Activated CD8-positive, alpha-beta memory T cell treated with anti-CD3 and anti-CD28 coated beads for 4 hours (primary cell): ENCODE measurements at places on chromosomes 16 and 17.

GRCh38 chr16:25464058-25464457 is 206.4 kb upstream of the ZKSCAN2 start:
- no peak for DNase-seq

DNA sequence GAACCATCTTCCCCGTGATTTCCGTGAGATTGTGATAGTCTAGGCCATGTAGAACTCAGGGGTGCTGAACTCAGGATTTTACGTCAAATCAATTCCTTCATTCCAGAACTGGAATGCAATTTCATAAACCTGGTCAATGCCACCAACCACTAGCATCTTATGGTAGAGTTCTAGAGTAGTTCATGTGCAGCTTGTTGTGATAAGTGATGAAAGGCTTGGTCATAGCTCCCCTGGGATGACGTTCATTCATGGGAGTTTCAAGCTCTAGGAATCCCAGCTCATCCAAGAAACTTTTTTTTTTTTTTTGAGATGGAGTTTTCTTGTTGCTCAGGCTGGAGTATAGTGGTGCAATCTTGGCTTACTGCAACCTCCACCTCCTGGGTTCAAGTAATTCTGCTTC is 3.7 kb upstream of the DPEP2 start:
- DNase-seq, result no peak

DNA sequence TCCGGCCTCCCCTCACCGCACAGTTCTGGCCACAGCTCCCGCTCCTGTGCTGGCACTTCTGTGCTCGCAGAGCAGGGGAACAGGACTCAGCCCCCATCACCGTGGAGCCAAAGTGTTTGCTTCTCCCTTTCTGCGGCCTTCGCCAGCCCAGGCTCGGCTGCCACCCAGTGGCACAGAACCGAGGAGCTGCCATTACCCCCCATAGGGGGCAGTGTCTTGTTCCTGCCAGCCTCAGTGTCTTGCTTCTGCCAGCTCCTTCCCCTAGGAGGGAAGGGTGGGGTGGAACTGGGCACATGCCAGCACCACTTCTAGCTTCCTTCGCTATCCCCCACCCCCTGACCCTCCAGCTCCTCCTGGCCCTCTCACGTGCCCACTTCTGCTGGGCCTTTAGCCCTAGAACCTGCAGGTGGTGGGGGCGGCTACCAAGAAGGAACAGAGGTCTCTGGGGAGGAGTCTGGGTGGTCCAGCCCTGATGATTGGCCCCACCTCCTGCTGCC is 645 bp upstream of the ELMO3 start:
- no peak for DNase-seq

DNA sequence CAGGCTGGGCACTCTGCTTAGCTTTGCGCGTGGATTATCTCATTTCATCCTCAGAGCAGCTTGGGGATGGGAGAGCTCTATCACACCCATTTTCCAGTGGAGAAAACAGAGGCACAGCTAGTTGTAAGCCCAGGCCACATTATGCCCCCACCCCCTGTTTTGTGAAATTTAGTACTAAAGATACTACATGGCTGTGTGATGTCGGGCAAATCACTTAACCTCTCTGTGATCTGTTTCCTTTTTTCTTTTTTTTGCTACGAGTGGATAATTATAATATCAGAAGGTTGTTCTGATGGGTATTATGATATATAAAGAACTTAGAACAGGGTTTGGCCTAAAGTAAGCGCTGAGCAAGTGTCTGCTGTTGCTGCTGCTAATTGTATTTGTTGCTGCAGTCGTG is 41.6 kb downstream of the ABAT start:
- no peak for DNase-seq

DNA sequence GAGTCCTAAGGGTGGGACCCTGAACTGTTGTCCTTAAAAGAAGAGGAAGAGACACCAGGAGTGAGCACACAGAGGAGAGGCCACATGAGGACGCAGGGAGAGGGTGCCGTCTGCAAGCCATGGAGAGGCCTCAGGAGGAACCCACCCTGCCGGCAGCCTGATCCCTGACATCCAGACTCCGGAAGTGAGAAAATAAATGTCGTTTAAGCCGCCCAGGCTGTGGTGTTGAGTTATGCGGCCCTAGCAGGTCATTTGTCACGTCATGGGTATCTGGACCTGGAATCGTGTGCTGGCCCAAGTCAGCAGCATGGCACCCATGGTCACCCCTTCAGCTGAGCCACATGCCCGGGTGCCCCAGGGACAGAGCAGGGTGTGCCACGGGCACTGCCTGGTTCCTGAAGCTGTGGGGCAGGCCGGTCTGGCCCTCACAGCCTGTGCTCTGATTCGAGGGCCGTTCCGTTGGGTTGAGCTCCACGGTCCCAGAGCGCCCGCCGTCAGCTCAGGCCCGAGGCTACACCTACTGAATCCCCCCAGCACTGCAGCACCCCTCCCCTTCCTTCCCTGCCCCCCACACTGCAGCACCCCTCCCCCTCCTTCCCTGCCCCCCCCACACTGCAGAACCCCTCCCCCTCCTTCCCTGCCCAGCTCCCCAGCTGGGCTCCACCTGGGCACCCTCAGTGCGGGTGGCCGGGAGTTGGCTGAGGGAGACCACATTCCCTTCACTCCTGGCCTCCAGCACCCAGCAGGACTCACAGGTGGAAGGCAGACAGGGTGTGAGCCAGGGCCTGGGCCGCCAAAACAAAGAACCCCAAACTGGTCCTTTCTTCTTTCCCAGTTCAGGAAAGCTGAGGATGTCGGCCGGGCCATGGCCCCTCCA is 2.7 kb upstream of the CCDC57 start:
- DNase-seq, result no peak

GRCh38 chr17:49079840-49080663 is 52.5 kb upstream of the B4GALNT2 start:
- no peak for DNase-seq

DNA sequence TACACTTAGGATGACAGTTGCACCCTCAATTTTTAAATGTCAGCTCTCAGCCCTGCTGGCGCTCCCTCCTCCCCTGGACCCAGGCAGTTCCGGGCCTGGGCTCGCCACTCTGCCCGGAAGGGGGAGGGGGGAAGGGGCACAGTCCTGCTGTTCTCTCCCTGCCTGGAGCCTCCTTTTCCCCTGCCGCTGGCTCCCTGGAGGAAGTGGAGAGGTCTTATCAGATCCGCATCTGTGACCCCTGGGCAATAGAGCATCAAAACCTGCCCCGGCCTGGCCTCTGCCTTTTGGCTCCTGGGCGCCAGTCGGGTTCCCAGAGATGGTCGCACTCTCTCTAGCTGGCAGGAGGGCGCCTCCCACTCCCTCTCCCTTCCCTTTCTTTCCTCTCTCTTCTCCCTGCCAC is 149.3 kb downstream of the IRF8 start:
- DNase-seq, result no peak

GRCh38 chr17:27888945-27889344 is 4.2 kb downstream of the LYRM9 start:
- no peak for DNase-seq

DNA sequence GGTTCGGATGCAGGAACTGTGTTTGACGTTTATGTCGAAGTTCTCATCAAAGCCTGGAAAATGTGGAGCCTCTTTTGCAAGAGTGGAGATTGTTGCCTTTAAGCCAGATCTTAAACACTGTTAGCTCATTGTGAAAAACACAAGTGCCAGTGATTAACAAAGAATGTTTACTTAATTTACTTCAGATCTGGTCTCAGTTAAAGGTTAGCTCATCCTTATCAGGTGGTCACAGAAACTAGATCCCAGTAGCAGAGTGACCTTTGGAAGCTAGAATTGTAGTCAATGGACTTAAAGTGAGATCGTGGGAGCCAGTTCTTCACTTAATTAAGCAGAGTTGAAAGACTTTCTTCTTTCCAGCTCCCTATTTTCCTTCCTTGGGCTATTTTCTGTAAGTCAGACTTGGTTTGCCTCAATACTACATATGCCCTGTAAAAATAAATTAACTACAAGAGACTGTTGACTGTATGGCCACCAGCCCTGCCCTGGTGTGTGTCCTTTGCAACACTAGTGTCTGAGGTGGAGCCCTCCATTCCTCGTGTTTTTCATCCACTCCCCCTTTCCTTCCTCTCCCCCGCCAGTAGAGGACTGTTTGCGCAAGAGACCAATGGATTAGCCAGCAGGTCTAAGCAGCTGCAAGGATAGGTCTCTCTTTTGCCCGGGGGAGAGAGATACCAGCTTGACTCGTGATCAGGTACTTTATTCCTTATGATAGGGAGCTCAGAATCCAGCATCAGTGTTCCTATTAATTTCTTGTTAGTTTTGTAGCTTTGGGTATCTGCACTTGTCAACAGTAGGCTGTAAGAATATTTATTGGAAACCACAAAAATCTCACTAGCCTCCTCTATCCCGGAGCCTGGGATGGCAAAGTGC is 20.2 kb downstream of the FBXO39 start:
- DNase-seq, result no peak

DNA sequence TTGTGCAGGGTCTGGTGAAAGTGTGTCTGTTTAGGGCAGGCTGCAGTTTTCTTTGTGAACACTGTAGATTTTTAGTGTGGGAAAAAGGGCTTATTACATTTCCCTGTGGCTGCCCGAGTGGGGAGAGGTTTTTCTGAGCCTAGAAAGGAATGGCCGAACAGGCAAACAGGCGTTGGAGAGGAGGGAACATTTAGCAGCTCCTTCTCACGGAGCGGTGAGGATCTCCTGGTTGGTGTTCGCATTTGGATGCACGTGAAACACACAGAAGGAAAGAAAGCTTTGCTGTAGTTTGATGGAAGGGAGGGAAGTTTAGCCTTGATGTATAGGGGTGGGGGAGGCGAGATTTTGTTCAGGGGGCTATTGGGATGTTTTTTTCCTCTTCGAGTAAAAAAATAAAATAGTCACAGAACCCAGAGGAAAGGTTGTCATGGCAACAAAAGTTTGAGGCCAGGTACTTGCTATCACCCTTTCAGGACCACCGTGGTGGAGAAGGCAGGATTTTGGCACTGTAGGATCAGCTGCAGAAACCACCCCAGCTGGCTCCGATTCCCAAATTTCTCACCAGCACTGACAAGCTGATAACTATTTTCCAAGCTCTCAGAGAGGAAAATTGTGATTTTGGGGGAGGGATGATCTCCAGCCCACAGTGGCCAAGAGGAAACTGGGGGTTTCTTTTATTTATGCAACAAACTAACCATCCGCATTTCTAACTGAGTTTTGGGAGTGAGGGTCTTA is 3.5 kb downstream of the GSG1L start:
- no peak for DNase-seq

GRCh38 chr17:75625813-75626486 is 7.3 kb upstream of the SMIM5 start:
- no peak for DNase-seq

DNA sequence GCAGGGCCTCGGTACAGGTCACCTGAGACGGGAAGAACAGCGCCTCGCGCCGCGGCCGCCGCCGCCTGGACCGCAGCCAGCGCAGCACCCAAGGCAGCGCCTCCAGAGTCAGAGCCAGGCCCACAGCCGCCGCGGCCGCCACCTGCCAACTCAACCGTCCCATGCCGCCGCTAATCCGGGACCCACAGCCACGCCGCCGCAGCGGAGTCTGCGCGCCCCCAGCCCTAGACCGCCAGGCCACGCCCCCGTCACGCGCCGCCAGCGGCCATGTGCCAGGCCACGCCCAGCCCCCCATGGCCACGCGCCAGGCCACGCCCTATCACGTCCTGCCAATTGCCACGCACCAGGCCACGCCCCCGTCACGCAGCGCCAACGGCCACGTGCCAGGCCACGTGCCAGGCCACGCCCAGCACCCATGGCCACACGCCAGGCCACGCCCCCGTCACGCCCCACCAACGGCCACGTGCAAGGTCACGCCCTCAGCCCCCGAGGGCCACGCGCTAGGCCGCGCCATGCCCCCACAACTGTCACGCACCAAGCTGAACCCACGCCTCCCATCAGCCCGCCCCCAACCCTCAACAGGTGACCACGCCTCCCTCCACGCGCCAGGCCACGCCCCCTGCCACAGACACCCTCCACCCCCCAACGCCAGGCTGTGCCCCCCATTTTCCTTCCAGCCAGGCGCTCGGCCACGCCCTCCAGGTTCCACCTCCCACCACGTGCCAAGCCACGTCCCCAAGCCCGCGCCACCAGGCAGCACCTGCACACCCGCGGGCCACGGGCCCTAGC is at the start of gene PLD6:
Gene PLD6 (minus strand): TSS at position 210 of the 789 bp plus-strand sequence. CDS start 47 bp downstream, at position 163.
- peak; percentile 84 for DNase-seq

DNA sequence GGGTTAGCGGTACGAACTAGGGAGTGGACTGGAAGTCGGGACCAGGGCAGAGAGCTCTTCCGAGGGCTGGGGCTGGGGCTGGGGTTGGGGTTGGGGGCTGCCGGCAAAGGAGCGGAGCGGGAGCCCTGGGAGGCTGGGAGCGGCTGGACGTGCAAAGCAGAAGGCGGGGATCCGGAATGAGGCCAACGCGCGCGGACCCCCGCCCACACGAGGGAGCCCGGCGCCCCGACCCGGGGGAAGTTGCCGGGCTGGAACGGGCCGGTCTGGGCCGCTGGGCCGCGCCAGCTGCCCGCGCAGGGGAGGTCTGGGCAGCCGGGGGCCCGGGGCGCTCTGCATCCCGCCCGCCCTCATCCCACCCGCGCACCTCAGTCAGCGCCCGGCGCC is 323 bp downstream of the ST3GAL2 start:
- no peak for DNase-seq

DNA sequence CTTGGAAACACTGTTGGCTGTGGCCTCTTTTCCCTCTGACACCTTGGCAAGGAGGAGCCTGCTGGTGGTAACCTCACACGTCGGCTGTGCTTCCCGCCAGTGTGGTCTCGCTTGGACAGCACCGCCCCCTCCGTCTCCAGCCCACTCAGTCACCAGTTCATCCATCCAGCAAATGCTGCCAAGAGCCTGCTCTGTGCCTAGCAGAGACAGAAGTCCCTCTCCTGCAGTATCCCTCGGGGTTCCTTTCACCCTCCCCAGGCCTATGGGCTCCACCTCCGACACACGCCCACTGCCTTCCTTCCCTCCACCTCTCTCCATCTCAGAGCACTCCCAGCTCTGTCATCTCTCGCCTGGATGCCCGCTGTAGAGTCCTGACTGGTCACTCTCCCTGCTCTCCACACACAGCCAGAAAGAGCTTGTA is 12.3 kb downstream of the CACNG4 start:
- DNase-seq, result no peak

DNA sequence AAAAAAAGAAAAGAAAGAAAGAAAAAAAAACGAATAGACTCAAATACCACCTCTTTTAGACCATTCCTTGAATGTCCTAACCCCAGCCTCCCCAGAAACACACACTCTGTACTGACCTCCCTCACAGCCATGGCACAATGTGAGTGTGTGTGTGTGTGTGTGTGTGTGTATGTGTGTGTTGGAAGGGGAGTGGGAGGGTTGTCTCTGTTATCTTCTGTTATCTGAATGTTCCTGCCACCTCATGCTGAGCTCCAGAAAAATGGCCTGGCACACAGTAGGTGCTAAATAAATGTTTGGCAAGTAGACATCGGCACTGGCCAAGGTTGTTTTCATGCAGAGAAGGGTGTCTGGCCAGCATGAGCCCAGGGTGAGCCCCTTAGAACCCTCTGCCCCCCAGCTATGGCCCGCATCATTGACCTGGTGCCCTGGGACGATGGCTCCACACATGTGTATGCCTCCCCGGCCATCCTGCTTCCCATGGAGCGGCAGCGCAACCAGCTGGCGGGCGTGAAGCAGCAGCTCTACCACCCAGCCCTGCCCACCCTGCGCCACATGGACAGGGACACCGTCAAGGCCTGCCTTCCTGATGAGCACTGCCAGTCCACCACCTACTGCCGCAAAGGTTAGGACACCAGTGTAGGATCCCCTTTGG is 6.6 kb upstream of the CNGB1 start:
- DNase-seq, result no peak
